Activated CD4-positive, alpha-beta T cell treated with anti-CD3 and anti-CD28 coated beads for 4 hours (primary cell): ENCODE measurements at places on chromosomes 2 and 18.

DNA sequence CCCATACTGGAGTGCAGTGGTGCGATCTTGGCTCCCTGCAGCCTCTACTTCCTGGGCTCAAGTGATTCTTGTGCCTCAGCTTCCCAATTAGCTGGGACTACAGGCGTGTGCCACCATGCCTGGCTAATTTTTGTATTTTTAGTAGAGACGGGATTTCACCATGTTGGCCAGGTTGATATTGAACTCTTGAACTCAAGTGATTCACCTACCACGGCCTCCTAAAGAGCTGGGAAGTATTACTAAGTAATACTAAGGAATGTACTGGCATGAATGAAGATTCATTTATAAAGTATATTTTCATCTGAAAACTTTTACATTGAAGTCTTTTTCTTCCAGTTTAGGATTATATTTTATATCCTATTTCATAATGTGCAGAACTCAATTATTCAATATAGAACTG, 38.1 kb downstream of the NUP35 start:
- DNase-seq: no peak

- DNase-seq: no peak
Measured at GRCh38 chr2:233451950-233452349, 97.7 kb downstream of the DGKD start.

- no peak for DNase-seq
Measured at GRCh38 chr2:45904267-45904945, 252.9 kb downstream of the PRKCE start.

- DNase-seq: no peak
Measured at GRCh38 chr2:58971511-58972360, 730.6 kb upstream of the FANCL start.

DNA sequence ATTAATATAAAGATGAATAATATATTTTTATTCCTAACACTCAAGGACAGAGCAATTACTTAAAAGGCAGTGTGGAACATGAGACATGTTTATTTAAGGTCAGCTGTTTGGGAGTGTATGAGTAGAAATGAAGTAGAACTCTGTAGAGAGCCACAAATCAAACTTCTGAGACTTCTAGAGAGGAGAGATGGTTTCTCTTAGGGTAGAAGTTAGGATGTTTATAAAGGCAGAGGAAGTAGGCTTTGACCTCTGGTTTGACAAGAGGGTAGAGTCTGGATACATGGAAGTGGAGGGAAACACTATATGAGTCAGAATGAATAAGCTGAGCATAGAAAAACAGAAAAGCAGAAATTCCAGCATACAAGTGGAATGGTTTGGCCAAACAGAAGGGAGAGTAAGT, 262.1 kb upstream of the KLHL14 start:
- no peak for DNase-seq

DNA sequence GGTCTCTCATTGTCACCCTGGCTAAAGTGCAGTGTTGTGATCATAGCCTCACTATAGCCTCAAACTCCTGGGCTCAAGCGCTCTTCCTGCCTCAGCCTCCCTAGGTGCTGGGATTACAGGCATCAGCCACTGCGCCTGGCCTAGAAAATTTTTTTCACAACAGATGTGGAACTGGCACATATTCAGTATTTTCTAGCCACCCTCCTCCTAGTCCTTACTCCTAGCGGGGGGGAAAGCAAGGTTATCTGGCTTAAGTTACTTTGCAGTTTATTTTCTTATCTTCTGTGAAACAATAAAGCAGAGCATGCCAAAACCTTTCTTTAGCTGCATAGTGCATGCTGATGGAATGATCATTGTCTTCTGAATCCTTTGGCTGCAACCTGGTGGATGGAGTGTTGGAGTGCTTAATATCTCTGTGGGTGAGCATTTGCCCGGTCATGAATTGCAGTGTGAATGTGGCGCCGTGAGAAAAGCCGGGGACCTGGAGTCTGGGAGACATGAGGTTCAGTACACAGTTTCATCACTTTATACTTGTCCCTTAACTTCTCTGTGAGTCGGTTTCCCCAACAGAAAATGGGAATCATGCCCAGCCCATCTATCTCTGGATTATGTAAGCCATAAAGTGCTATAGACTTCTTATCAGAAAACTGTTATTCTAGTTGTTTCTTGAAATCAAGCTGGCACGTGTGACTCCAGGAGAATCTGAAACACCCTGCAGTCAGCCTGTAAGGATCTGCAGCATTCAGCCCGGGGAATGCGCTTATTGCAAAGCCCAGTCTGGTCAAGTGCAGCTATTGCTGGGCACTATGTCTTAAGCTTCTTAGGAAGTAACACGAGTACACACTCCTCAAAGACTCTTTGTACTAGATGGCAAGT, 38.2 kb upstream of the MAP3K20 start:
- no peak for DNase-seq

DNA sequence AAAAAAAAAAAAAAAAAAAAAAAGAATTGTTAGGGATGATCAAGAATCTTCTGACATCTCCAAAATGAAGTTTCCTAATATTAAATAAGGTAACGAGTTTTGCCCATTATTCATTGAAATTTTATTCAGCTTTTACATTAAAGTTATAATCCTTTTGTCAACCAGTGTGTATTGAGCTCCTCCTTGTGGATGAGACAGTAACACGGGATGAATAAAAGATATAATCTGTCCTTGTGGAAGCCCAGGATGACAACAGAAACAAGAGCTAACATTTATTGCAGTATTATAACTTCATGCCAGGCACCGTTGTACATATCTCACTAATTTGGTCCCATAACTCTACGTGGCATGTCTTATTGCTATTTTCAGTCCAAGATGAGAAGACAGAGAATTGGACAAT, 33.4 kb upstream of the SERPINB7 start:
- no peak for DNase-seq

DNA sequence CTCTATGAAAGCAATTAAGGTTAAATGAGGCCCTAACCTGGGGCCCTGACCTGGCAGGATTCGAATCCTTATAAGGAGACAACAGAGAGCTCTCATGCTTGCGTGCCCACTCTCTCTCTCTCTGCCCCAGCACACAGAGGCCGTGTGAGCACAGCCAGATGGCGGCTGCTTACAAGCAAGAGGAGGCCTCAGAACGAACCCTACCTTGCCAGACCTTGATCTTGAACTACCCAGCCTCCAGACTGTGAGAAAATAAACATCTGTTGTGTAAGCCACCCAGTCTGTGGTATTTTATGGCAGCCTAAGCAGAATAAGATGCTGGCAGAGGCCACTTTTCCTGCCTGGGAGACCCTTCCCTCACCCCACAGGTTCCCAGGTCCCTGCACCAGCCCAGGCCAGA, 5.2 kb upstream of the UBE2F start:
- no peak for DNase-seq

- DNase-seq: no peak
Measured at GRCh38 chr2:1742681-1743395, 1.5 kb downstream of the PXDN start.

DNA sequence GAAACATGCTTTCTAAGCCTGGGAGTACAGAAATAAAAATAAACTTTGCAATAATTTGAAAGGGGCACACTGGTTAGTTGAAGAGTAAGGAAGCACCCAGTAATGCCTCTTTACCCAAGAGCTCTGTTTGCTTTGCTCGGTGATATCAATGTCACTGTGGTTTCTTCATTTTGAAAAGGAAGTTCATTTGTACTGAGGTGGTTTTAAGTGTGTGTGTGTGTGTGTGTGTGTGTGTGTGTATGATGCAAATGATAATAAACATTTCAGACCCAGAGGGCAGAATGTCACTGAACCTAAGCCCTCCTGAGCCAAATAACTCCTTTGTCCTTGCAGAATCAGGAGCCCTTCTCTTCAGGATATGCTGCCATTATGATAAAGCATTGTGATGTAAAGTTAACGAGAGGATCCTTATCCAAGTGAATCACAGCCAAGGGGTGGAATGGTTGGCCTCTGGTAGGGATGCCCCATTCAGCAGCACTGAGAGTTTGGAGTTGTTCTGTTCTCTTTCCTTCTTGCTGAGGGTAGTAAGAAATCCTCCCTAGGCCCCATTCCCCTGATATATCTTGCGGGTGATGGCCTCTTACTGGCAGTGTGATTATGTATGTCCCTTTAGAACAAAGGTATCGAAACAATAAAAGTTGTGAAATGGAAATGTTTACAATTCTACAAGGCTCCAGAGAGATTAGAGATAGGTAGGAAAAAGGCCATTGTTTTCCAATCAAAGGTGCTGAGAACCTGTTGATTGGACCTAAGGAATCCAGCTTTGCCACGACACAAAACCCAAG, 7.6 kb downstream of the ITGA6 start:
- DNase-seq: peak; percentile 48

GRCh38 chr2:217614096-217614495, 388.7 kb downstream of the TNS1 start:
- no peak for DNase-seq

DNA sequence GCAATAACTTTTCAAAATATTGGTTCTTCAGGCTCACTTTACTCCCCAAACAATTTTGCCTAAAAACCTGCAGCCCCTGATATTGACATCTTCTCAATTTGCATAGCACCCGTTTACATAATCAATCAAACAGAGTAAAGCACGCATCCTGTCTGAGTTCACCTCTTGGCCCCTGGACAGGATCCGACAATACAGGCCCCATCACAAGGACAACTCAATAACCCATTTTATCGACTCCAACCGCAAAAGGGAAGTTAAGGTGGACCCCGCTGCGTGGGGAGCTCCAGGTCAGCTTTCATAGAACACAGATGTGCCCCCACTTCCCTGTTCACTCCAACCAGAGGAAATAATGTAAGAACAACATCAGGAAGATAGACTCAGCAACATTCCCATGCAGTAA, 44.7 kb downstream of the TTC32 start:
- no peak for DNase-seq

DNA sequence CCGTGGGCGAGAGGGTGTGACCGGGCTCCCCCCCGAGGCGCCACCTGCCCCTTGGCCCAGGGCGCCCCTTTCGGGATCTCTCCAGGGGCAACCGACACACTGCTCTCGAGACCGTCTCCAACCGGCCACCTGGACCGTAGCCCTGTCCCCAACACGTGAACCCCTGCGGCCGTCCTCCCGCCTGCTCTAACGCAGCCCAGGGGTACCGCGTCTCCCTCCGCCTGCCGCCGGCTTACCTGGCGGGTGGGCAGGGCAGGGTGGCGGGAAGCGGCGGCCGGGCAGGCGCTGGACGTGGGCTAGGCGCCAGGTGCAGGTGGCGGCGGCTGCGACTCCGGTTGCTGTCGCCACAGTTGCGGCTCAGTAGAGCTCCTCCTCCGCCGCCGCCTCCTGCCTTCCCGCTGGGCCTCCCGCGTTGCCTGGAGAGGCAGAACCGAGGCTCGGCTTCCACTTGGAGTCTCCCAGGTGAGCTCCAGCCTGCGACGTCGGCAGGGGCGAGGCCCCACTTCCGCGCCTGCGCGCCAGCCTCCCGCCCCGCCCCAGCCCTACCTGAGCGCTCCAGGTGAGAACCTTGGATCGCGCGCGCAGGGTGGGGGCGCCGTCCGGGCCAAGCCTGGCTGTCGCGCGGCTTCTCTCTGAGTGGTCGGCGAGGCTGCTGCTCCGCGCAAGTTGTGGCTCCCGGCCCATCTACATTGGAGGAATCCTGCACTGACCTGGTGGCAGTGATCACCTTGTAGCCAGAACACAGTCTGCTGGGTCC, at the start of gene GALNT3:
GALNT3 (minus strand) TSS at position 469 of the 757 bp plus-strand sequence. CDS start 23,547 bp downstream, outside the sequence.
- DNase-seq: peak; percentile 33

- DNase-seq: no peak
Measured at GRCh38 chr18:47247416-47248114, 3.9 kb downstream of the SKOR2 start.

DNA sequence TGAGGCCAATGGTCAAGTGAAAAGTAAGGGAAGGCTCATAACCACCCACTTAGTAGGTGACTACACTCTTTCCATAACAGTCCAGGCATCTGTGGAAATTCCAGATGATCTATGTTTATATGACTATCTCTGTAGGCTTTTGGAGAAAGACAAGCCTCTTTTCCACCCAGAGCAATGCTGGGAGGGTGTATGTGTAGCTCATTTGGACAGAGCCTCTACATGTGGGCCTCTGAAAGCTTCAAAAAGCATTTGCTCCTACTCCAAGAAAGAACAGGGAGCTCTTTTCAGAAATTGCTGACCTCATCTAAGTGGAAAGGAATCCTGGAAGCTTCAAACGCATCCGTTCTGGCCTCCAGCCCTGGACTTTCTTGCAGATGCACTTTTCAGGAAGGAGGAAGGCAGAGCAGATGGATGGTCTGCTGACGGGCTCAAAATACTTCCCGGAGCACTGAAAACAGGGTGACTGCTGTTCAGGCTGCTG, 308.7 kb downstream of the LRATD1 start:
- no peak for DNase-seq

GRCh38 chr2:62439425-62439824, 66.6 kb downstream of the TMEM17 start:
- DNase-seq: no peak

DNA sequence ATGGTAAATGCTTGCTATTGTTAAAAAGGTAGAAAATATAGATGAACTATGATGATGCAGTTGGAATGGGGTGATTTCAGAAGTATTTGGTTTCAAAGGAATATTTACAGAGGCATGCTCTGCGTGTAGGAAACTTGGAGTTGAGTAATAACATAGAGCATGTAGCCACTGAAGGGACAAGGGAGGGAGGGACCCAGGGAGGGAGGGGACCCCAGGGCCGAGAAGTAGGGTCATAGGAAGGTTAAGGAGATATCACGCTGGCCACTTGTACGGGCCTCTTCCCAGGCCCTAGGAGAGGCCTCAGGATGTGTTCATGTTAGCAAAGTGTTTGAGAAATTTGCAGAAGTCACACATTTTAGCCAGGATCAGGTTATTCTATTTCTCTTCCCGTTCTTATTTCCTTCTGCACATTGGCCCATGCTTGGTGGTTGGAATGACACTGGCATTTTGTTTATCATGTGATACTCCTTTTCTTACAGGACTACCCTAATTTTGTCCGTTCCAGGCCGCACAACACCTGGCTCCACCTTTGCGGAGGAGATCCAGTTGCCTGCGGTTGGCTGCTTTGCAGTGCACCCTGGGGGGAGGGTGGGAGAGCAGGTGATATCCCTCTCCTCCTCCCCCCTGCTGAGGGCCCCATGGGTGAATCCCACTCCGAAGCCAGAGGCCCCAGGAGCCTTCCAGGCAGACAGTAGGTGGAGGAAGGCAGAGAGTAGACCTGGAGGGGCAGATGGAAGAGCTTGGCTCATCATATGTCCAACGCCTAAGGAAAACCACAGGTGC, 16.9 kb upstream of the ACKR3 start:
- no peak for DNase-seq

GRCh38 chr2:140855471-140855870, 1275.3 kb downstream of the LRP1B start:
- DNase-seq: no peak

DNA sequence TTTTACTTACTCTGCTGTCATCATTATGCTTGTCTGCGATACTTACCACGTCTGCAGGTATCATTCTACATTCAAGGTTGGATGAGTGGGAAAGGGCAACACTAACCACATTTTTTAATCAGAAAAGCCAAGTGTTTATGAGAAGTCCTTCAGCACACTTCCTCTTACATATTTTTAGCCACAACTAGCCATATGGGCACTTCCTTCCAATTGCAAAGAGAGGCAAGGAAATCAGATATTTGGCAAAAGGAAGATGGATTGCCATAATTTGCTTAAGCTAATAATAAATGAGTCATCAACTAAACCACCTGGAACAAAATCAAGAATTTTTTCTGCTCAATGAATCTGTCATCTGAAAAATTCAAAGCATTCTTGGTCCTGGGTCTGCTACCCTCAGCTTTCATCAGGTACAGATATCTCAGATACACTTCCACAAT, 16.7 kb upstream of the MRO start:
- no peak for DNase-seq
